Activated T-cell treated with anti-CD3 and anti-CD28 coated beads for 1 hour (primary cell): ENCODE measurements at places on chromosomes 13 and 19.
A peak's percentile ranks its signal among the peaks of the same experiment; 100 is the strongest.

- DNase-seq, result no peak
Observed at GRCh38 chr13:23651887-23652286, 81.7 kb downstream of the TNFRSF19 start.

- no peak for DNase-seq
Observed at GRCh38 chr13:29125934-29126424, 305.8 kb downstream of the MTUS2 start.

DNA sequence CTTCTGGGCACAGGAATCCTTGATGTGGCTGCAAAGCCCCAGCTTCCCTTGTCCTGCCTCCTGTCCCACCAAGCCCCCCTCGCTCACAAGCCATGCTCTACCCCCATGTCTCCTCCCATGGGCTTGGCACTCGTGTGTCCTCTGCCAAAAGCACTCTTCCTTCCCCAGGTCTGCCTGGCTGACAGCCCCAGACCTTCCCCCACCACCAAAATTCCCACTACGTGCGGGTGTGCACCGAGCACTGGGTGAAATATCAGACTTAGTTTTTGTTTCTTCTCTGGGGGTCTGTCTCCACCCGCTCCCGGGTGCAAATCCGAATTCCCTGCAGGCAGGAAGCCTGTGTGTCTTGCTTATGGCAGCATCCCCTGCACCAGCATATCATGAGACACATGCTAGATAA is 5.9 kb upstream of the VSTM2B start:
- DNase-seq, result no peak

GRCh38 chr13:94345374-94346195 is 133.9 kb downstream of the DCT start:
- DNase-seq, result no peak

- DNase-seq, result no peak
Observed at GRCh38 chr19:33395561-33396550, 22.3 kb downstream of the CEBPG start.

DNA sequence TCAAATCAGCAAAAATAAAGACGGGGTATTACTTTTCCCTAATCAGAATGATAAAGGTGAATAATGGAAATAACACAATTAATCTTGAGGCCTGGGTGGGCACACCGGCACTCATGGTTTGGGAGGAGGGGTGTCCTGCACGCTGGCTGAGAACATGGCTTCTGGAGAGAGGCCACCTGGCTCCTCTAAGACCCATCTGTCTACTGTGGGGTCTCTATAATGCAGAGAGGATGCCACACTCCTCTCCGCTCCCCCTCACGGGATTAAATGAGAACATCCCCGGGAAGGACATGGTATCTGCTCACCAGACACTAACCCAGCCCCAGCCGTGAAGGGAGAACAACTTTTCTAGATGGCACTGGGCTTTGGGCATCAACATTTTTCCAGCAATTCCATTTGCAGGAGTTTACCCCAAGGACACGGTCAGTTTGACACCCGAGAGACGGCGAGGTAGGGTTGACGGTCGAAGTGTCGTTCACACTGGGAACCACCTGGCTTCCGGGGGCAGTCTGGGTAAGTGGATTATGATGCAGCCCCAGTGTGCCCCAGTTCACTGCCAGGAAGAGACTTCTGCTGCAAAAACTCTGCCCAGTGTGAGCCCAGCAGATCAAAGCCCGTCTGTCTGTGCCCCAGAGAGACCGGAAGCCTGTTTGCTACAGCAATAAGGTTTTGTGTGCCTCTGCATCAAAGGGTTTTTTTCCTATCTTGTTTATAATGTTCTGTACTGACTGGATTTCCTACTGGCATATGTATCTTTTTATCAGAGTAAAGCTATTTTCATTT is 56.6 kb downstream of the CEBPG start:
- no peak for DNase-seq

- DNase-seq, result no peak
Observed at GRCh38 chr13:37338726-37339385, 233.4 kb upstream of the CSNK1A1L start.

- peak; percentile 72 for DNase-seq
Observed at GRCh38 chr19:6048793-6049405, 61.4 kb downstream of the RFX2 start.

GRCh38 chr13:40206241-40207000 is 460.0 kb downstream of the FOXO1 start:
- no peak for DNase-seq

- no peak for DNase-seq
Observed at GRCh38 chr13:97255515-97256021, 33.4 kb downstream of the MBNL2 start.
